Forelimb muscle (tissue), 1 donor: ENCODE measurements at places on chromosomes 12 and 14.

- DNase-seq = no peak
Observed at GRCh38 chr12:5809586-5809985, 135.5 kb downstream of the ANO2 start.

- DNase-seq = no peak
Observed at GRCh38 chr12:46406352-46407027, 33.9 kb upstream of the SLC38A2 start.

DNA sequence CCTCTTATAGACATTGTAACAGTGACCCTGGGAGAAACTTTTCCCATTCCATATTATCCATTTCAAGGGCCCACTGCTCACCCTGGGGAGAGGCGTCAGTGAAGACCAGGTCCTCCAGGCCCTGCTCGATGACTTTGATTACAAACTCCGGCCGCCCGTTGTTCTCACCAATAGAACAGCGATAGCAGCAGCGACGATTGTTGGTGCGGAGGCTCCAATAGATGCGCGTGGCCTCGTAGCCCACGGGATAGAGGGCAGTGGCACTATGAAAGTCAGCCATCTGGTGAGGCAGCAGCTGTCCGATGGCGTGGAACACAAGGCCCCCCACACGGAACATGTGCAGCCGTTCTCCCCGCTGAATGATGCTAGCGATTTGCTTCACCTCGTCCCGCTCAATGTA lies 7.5 kb upstream of the PRKAG1 start:
- no peak for DNase-seq

GRCh38 chr12:121099779-121100178 lies 32.9 kb upstream of the P2RX7 start:
- DNase-seq = no peak
